Testis (tissue), 5 donors: ENCODE measurements at places on chromosomes 5 and 9. TPM values are rescaled to one million over a fixed set of nuclear protein-coding genes. Genes with fewer than 3 reads are reported as not detected.

Gene SPINK7
- polyA plus RNA-seq = not detected

DNA sequence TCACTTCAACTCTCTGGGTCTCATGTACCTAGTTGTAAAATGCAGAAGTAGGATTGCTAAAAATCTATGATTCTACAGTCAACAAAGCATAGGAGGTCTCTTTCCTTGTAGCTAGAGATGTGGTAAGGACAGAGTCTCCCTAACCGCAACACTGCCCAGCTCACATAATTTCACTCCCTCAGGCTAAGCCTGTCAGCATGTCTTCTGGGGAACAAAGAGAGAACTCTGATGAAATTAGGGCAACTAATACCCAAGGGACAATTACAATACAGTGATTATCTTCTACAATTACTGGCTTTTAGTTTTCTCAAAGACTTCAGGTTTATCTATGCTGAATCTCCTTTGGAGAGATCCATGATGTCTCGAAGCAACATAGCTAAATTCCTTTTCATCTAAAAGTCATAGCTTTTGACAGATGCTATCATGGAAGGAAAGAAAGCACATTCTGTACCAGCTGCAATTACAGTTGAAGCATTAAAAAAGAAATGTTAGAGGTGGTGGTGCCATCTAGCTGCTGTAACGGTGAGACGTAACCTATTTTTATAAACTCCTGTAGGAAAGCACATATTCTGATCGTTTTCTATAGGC is 141.1 kb upstream of the TARS1 start:
- DNase-seq = peak; percentile 28

DNA sequence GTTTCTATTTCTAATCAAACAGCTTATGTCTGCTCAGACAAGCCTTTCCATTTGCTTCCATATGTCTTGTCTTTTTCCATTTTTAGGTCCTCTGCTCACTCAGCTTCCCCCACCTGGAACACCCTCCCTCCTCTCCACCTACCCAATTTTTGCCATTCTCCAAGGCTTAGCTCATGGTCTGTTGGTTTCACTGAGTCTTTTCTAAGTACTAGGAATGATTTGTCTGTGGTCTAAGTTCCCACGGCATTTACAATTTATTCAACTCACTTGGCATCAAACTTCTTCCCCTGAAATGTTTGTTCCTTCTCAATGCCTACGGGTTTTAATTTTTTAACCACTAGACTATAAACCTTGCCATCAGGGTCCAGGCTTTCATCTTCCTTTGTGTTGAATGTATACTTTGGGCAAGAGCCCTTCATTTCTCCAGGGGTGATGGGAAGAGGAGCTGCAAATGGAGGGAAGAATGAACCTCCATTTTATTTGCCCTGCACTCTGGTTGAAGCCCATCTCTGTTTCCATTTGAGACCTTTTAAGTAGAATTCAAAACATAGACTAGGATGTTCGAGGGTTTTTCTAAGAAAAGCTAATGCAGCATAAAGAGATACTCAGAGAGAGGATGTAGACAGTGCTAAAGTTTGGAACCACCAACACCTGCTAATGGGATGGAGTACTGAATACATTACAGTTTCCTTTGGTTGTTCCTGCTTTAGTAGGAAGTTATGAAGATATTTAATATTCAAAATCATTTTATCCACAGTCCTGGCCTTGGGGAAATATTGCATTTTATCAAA is 104.0 kb downstream of the PTTG1 start:
- DNase-seq = no peak

Gene NR5A1
- 28.7 TPM for polyA plus RNA-seq

GRCh38 chr9:86941197-86941596 is 6.1 kb downstream of the GAS1 start:
- no peak for DNase-seq

Gene SPAG8
- polyA plus RNA-seq = 81.5 TPM

Gene C9orf153
- polyA plus RNA-seq = 24.4 TPM

DNA sequence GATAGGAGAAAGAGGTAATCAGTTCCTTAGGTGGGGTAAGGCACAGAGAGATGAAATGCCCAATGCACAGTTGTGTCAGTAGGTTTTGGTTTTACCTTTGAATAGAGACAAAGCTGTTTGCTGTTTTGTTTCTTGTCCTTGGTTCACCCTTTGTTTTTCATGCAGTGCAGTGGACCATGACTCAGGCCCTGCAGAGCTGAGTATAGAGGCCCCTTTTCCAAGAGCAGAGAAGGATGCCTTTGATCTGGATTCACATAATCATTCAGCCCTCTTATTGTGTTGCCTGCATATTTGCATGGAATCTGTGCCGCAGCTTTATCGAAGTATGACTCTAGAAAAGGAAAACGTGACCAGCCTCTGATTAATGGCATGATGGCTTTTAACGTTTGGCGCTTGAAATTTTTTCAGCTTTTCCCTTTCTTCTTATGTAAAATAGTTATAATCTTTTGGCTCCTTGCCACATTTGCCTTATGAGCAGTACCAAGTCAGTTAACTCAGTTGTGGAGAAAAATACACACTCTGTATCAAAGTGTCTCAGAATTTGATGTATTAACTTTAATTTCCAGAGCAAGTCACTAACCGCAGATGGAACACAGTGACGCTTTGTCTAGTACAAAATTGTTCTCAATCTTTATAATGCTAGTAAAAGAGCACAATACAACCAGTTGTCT is 197.6 kb downstream of the KDM4C start:
- no peak for DNase-seq

- no peak for DNase-seq
Observed at GRCh38 chr9:33435821-33436277, 11.5 kb downstream of the AQP3 start.

- no peak for DNase-seq
Observed at GRCh38 chr9:33877727-33878489, 60.9 kb downstream of the UBE2R2 start.

DNA sequence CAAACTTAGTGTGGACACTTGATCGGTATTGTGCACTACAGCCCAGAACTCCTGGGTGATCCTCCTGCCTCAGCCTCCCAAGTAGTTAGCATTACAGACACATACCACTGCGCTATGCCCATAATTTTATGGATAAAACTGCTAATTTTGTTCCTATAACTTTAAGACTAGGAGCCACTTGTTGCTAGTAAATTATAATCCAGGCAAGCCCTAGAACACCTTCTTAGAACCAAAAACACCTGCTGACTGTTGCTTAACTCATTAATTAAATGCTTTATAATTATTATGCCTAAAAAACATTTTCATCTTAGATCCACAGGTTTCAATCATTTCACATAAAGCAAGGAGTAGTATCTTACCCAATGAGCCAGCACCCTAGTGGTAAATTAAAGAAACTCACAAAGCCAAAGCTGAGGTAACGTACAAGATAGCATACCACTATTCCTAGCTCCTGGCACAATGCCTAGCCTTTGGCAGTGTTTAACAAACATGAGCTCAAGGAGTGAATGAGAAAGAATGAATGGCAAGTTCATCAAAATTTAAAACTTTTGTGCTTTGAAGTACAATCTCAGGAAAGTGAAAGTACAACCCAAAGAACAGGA is 5.4 kb downstream of the MRPS27 start:
- peak; percentile 57 for DNase-seq

- DNase-seq = no peak
Observed at GRCh38 chr9:83231039-83231438, 168.1 kb upstream of the RASEF start.

GRCh38 chr9:105883847-105884246 is 189.5 kb downstream of the TMEM38B start:
- DNase-seq = no peak

- no peak for DNase-seq
Observed at GRCh38 chr5:51829691-51830090, 446.4 kb downstream of the ISL1 start.

DNA sequence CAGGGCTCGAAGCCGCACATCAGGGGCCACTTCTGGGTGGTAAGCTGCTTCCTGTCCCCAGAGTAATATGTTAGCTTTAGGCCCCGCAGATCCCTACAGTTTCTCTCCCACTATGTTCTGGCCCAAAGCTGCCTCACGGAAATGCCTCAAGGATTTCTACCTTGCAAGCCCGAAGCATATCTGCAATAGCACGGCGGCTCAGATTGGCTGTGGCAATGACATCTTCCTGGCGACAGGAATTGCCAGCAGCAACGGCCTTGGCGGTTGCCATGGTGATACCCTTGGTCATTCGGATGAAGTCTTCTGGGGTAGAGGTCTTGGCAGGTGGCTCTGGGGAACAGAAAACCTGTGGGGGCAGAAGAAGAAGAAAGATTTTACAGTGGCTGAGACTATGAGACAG is 10.3 kb upstream of the TPM2 start:
- no peak for DNase-seq

Gene DMRT3
- 6.7 TPM for polyA plus RNA-seq

GRCh38 chr9:127778280-127779135 is at the start of gene SH2D3C:
Gene SH2D3C, minus strand, starts transcription at chr9:127778666. Its CDS starts 39 bp downstream, at chr9:127778627.
- no peak for DNase-seq

DNA sequence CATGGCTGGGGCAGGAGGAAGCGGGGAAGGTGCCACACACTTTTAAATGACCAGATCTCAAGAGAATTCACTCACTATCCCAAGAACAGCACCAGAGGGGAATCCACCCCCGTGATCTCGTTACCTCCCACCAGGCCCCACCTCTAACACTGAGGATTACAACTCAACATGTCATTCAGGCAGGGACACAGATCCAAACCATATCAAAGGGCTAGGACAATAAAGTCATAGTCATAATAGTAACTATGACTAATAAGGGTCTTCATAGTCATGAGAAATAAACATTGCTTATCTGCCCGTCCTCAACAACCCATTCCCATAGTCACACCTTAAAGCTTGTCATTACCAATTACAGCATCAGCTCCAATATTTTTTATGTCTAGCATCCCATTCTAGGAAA is 65.3 kb upstream of the SMC2 start:
- no peak for DNase-seq

Gene ADAMTSL1
- polyA plus RNA-seq = 4.7 TPM

Gene GRIA1
- 5.4 TPM for polyA plus RNA-seq

DNA sequence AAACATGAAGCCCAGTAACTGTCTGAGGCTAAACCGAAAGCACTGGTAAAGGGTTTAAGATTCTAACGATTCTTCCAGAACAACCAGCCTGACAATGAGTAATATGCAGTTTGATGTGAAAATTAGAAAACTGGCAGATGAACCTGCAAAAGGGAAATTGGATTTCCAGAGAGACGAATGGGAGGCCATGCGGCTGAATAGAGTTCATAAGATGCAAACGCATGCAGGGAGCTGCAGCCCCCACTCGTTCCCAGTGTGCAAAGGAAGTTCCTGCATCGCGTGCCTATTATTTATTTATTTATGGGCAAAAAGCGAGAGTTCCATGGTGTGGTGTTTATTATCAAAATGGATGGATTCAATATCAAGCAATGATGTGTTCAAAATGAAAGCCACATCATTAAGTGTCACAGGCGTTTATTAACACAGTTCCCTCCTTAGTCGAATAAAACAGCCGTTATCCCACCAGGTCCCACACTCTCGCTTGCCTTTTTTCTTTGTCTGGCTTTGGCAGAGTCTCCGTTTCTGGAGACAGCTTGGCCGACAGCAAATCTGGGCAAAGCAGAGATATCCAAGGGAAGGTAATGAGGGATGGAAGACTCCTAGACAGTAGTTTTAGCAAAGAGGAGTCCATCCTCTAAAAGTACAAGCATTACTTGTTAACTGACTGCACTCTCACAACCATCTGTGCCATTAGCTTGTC is 451.4 kb downstream of the KDM4C start:
- DNase-seq = no peak

Gene LRRC70
- 4.9 TPM for polyA plus RNA-seq

Gene SHISAL2B
- polyA plus RNA-seq = not detected

DNA sequence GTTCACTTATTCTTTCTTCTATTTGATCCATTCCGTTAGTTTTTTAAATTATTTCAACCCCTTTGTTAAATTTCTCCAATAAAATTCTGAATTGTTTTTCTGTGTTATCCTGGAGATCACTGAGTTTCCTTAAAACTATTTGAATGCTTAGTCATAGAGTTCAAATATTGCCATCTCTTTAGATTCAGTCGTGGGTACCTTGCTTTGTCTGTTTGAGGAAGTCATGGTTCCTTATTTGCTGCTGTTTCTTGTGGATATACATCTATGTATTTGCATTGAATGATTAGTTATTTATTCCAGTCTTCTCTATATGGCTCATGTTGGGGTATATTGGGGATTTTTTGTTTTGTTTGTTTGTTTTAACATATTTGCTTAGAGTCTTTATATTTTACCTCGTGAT is 80.6 kb downstream of the HINT1 start:
- no peak for DNase-seq

- DNase-seq = no peak
Observed at GRCh38 chr5:107514305-107514704, 156.4 kb downstream of the EFNA5 start.

Gene ZSWIM6
- polyA plus RNA-seq = 14.6 TPM

DNA sequence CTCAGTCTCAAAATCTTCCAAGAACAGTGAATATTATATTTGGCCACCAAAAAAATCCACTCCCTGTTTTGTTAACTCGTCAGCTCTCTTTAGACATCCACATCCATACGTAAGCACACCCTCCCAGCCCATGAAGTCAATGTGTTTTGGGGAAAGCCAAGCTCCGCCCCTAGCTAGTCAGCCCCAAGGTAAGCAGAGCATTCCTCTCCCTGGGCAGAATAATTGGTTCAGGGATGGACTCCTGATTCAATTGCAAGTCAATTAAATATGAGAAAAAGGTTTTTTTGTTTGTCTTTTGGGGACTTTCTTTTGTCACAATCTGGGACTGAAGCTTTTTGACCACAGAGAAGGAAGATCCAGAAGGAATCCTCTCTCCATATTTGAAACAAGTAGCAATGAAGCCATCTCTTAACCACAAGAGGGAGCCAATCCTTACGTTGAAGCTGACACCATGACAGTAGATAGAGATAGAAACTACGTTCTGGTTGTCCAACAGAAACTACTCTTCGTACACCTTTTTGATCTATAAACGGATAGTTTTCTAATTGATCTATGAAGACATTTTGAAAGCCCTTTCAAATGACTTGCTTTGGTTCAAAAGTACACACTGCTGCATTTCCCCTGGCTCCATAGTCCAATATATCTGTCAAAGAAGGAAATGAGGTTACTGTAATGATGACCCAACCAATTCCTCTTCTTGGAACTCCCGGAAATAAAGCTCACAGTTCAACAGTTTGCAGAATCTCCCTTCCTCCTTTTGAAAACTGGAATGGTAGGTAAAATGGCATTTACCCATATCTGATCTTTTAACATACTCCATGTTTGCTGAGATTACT is 166.4 kb downstream of the TLE1 start:
- DNase-seq = no peak
